ENCODE measurements at places on chromosomes 11 and 22.

GRCh38 chr11:59671471-59671870 is 2.6 kb upstream of the PATL1 start:
- no peak for DNase-seq

DNA sequence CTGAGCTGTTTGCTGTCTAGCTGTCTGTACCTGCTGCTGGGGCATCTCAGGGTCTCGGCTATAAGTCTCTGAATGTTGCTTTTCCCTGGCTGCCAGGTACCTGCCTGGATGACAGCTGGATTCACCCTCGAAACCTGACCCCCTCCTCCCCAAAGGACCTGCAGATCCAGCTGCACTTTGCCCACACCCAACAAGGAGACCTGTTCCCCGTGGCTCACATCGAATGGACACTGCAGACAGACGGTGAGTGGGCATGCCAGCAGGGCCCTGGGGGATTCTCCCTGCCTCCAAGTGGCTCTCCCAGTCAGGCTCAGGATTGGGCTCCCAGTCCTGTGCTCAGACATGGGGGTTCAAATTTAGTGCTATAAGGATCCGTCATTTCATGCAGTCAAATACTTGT is 12.9 kb downstream of the IL17RA start:
- no peak for DNase-seq

DNA sequence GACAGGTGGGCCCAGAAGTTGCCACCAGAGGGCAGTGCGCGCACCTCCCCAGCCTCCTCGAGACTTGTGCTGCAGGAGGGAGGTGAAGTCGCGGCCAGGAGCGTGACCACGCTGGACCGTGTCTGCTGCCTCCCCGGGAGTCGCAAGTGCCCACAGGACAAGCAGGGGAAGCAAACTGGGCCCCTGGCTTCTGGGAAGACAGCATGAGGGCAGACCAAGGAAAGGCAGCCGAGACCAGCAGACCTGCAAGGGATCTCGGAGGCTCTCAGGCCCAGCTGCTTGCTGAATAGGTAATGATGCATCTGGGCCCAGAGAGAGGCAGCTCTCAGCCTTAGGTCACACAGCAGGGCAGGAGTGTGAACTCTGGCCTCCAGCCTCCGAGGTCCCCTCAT is 17.0 kb upstream of the IL2RB start:
- DNase-seq = peak; percentile 65

GRCh38 chr22:47168441-47168840 is 406.0 kb downstream of the TBC1D22A start:
- DNase-seq = no peak
